Mesenteric fat pad (tissue), 1 donor: ENCODE measurements at places on chromosomes 2 and 18.

GRCh38 chr2:114034742-114035141 lies 144.9 kb downstream of the ACTR3 start:
- no peak for DNase-seq

GRCh38 chr2:217114117-217114516 lies 254.3 kb upstream of the TNP1 start:
- DNase-seq: no peak

- DNase-seq: no peak
These were observed 760.4 kb downstream of the TSN start for GRCh38 chr2:122515731-122516290.

DNA sequence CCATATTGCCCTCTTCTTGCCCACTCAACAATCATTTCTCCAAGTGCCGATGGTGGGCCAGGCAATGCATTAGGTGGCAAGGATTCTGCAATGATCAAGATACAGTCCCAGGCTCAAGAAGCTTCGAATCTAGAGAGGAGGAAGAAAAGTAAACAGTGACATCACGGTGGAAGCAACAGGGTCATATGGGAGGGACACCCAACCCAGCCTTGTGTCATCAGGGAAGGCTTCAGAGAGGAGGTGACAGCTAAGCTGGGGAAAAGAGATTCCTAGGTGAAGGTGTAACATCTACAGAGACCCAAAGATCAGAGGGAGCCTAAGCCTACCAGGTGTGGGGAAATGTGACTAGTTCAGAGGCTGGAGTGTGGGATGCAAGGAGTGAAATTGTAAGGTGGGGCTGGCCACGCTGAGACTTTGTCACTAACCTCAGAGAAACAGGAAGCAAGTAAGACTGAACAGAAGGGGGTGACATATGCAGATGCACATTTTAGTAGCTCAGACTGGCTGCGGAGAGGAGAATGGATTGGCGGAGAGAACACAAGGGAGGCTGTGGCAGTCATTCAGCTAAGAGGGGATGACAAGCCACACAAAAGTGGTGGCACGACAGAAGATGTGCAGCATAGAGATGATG lies 104.9 kb downstream of the ANKRD44 start:
- no peak for DNase-seq

DNA sequence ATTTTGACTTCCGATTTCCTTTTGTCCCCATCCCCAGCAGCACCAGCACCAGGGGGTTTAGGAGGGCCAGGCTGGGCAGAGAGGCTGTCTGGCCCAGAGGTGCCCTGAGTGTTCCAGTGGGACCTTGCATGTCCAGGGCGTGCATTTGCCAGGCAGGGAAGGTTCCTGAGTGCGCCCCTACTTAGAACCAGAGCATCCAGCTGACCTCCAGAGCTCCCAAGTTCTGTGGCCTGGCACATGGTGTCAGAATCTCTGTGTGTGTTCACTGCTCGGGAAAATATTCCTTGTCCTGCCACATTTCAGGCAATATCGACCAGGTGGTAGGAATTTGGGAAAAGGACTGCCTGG lies 5.5 kb downstream of the SIX3 start:
- DNase-seq: no peak
